ENCODE measurements at places on chromosomes 11 and 22.

GRCh38 chr11:106133529-106133928, 56.1 kb downstream of the AASDHPPT start:
- no peak for DNase-seq

GRCh38 chr11:2673250-2673610, 26.6 kb downstream of the KCNQ1OT1 start:
- no peak for DNase-seq

DNA sequence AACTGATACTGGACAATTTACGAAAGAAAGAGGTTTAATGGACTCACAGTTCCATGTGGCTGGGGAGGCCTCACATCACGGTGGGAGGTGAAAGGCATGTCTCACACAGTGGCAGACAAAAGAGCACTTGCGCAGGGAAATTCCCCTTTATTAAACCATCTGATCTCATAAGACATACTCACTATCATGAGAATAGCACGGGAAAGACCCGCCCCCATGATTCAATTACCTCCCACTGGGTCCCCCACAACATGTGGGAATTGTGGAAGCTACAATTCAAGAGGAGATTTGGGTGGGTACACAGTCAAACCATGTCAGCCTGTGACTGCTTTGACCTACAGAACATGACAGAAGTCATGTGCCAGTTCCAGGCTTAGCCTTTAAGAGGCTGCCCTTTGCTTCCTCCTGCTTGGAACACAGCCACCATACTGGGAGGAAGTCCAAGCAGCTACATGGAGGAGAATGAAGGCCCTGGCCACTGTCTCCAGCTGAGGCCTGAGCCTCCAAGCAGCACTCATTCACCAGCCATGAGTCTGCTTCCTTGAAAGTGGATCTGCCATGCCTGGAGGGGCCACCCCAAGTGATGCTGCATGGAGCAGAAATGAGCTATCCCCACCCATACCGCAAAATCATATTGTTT, 10.9 kb upstream of the GAL start:
- no peak for DNase-seq

DNA sequence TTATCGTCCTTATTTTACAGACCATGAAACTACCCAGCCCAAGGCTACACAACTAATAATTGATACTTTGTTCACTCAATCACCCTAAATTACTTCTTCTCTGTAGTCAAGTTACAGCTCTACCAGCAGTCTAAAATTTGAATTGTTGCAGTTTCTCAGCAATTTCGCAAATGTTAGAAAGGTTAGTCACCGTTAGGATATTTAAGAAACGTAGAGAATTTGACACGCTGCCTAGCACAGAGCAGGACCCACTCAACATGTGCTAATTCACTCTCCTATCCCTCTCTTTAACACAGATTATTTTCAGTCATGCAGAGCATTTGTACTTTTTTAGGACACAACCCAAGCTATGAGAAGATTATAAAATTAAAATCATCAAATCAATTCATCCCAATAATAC, 771.1 kb upstream of the LUZP2 start:
- no peak for DNase-seq

DNA sequence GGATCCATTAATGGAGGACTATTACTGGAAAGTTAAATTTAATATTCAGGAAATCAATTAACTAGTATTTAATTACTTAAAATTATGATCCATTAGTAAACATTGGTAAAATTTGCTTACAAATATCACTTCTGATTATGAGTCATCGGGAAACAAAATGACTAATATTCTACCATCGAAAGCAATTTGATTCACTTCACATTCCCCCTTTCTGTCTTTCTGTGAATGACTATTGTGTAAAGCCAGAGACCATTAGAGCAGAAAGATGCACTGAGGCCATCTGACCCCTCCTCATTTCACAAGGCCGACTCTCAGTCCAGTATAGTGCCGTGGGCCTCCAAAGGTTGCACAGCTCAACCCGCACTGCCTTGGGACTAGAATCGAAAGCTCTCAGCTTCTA, 619.0 kb downstream of the OPCML start:
- no peak for DNase-seq

DNA sequence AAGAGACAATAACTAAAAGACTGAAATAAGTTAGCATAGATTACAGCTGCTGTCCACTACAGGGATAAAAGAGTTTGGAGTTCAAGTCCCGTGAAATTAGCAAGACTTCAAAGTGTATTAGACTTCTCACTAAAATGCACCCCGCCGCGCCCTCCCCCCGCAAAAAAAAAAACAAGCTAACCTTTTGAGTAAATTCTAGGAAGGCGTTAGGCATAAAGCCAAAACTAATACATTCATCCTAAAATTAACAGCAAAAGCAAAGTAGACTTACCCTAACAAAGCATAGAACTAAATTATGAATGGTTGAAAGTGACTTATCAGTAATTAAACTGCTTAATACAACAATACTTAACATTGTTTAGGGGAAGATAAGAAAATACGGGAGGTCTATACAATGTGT, 581.0 kb upstream of the CHORDC1 start:
- no peak for DNase-seq

- DNase-seq = no peak
These were observed 40.8 kb downstream of the BID start for GRCh38 chr22:17733466-17733865.

DNA sequence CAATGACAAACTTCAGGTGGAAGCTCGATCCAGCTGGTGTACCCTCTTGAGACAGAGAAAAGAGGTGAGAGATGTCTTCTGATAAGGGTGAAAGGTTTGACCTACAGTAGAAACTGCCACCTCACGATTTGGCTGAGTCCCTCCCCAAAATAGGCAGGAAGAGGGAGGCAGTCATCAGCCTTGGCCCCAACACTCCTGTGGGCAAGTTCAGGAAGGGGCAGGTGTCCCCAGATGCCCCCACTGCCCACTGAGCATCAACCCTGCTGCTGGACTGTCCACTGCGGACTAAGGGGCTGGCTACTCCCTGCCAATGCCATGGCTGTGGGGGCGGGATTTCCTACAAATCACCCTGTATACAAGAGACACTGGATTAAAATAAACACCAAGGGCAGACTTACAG, 441.4 kb downstream of the BUD13 start:
- no peak for DNase-seq

DNA sequence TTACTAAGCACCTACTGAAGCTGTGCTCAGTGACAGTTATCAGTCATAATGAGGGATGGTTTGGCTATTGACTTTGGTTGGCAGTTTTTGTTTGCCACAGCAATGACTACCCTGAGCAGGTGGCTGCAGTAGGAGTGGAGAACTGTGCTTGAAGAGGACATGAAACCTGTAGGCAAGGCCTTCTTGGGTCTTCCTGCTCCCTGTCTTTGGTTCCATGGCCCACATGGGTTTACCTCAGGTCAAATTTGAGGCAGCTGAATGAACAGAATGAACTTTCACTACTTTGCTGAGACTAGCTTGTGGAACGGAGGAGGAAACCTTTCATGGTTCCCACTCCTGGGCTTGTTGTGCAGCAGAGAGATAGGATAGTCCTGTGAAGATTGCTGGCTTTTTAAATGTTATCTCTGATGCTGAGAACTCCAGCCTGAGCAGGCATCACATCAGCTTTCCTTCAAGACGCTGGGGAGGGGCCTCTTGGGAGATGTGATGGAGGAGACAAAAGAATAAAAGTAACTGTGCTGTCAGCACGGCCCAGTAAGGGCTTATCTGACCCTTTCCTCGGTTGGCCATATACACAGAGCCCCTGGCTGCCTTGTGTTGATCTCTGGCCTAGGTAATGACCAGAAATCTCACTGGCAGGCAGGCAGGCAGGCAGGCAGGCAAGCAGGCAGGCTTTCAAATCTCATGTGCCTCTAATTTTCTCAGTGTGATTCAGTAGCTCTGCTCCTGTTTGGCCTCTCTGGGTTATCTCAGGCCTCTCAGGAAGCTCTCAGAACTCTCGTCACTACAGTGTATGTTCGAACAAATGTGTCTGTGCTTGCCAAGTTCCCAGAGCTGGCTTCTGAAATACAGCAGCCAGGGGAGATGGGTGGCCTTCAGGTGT, 12.0 kb downstream of the STIM1 start:
- no peak for DNase-seq

GRCh38 chr11:132771746-132772145, 760.6 kb downstream of the OPCML start:
- DNase-seq = no peak

- no peak for DNase-seq
These were observed 431 bp downstream of the KMT2A start for GRCh38 chr11:118436639-118437207.

- no peak for DNase-seq
These were observed 21.2 kb downstream of the SCGB1A1 start for GRCh38 chr11:62439785-62440602.

DNA sequence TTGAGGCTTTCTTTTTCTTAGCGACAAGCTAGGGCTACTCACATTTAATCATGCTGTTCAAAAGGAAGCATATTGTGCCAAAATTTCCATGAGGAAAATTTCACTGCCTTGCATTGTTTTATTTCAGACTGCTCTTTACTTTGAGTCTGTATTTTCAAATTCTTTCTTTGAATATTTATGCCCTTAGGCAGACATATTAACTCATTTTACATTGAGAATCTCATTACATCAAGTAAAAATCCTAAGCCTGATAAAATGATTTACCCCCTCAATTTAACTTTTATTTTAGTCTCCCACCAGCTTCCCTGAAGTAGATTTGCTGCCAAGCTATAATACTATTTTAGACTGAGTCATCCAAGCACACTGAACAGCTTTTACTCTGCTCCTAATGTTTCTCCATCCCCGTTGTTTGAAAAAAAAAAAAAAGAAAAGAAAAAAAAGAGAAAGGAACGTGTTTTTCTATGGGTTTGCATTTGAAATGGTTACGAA, 189.3 kb upstream of the MTMR2 start:
- DNase-seq = no peak

- no peak for DNase-seq
These were observed 1.2 kb upstream of the OR52K1 start for GRCh38 chr11:4481240-4481582.

GRCh38 chr22:29078036-29078868, 5.4 kb downstream of the KREMEN1 start:
- DNase-seq = no peak

DNA sequence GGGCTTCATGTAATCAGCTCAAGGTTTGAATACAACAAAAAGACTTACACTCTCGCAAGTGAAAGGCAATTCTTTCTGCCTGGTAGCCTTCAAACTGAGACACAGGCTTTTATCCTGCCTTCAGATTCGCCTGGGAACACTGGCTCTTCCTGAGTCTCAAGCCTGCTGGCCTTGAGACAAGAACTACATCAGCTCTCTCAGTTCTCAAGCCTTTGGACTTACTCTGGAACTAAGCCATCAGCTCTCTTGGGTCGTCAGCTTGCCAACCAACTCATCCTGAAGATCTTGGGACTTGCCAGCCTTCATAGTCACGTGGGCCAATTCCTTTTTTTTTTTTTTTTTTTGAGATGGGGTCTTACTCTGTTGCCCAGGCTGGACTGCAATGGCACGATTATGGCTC, 35.7 kb upstream of the LRRC10B start:
- DNase-seq = no peak

DNA sequence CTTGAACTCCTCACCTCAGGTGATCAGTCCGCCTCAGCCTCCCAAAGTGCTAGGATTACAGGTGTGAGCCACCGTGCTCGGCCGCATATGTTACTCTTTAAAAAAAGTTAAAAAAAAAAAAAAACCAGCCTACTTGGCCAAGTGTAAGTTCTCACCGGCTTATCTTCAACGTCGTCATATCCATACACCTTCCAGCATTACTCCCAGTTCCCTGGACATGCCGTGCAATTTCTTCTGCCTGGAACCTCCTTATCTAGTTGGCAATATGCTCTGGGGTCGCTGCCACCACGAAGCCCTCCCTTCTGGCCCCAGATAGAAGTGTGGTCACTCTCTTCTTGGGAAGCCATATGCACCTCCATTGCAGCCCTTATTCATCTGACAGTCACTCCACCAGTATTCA, 36.3 kb upstream of the CBX7 start:
- no peak for DNase-seq

DNA sequence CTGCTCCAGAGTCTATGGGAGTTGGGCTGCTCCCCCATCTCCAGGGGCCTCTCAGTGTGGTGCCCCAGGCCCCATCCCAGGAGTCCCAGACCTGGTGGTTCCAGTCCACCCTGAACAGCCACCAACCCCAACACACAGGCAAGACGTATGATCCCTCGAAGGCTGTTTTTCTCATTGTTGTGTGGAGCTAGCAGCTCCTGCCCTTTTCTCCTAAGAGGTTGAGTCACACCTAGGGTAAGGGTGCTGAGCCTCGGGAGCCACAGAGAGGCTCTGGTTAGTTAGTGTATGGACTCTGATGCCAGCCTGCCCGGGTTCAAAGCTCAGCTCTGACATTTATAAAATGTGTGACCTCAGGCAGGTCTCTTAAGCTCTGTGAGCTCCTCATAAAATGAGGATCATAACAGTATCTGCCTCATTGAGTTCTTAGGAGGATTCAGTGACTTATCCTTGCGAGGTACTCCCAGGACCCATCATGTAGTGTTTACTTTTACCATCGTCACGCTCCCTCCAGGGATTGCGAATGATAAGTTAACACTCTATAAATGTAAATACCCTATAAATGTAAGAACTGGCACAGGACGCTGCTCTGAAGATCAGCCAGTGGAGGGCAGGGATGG, 47.2 kb downstream of the FBLN1 start:
- no peak for DNase-seq

- no peak for DNase-seq
These were observed 1.3 kb downstream of the USP28 start for GRCh38 chr11:113874096-113874495.

- DNase-seq = no peak
These were observed 493.6 kb upstream of the FAT3 start for GRCh38 chr11:91731051-91731450.

DNA sequence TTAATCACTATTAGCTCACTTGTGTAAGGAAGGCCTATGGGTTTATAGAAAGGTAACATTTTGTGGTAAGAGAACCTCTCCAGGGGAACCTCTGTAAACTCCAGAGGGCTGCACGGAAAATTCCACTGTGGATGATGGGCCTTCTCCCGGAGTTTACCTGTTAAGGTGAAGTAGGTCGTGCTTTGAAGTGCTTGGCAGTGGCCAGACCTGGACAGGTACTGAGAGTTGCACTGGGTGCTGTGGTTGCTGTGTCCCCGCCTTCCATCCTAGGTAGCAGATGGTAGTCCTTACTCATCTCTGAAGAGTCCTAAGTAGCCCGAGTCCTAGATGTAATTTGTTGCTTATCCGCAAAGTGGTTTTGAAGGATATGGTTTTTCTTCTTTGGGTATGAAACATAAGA, 133.4 kb downstream of the TEAD1 start:
- DNase-seq = no peak

DNA sequence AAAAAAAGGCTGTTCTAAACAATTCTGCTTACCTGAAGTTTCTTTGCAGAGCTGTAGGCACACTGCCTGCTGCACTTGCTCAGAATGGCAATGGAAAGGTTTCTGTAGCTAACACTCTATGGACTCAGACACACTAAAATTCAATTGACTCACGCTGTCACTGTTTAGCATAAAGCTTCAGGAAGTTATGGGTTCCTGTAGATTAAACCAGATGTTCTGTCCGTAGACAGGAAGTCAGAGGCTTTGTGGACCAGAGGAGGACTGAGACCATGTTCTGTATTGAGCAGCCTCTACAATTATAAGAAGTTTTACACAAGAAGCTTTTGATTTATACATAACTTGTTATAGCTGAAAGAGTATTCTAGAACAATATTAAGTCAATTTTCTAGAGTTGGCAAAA, 70.4 kb downstream of the GLYATL1 start:
- DNase-seq = no peak

GRCh38 chr22:39727541-39727940, 157.0 kb downstream of the CACNA1I start:
- no peak for DNase-seq
